NCI-H1105 (cell line): ENCODE measurements at places on chromosomes 1 and 21.
A peak's percentile ranks its signal among the peaks of the same experiment; 100 is the strongest.

DNA sequence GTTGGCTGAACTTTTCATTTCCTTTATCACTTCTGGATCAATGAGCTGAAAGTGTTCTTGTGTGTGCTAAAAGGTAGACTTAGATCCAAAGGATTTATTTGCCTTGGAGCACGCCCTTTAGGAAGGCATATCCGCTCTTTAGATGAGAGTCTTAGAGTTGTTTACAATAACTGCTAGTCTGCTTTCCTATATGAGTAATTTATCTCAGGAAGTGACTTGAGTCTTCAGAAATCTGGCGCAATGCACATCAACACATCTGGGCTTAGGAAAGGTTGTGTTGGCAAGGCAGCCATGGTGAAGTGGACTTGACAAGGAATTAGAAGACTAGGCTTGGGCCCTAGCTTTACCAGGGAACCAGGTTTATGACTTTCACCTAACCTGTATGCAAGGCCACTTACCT lies 204.1 kb upstream of the PTGFR start:
- no peak for DNase-seq

GRCh38 chr1:54398963-54399528 lies 7.1 kb downstream of the SSBP3 start:
- DNase-seq, result no peak

GRCh38 chr1:211811126-211811525 lies 19.4 kb downstream of the LPGAT1 start:
- DNase-seq, result no peak

DNA sequence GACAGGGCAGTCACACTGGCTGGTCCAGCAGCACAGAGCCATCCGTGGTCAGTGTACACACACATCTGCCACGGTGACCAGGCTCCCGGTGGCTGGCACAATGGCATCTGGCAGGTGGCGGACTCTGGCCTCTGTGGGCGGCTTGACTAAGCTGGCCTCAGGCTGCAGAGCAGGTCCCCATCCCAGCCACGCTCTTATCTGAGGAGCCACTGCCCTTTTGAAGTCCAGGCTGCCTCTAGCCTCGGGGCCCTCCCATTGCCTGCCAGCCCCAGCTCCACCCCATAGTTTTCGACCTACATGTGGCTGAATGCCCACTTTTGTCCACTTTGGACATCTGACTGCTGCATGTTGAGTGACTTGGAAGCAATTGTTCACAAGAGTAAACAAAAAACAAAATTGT lies 29.9 kb upstream of the EDN2 start:
- no peak for DNase-seq

DNA sequence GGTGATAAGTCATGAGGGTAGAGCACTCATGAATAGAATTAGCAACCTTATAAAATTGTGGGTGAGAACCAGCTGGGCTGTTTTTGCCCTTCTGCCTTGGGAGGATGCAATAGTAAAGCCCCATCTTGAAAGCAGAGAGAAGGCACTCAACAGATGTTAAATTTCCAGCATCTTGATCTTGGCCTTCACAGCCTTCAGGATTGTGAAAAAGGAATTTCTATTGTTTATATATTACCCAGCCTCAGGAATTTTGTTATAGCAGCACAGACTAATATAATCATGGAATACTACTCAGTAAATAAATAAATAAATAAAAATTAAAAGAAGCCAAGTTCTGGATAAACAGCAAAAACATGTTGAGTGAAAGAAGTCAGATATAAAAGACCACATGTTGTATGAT lies 175.2 kb downstream of the KCNT2 start:
- no peak for DNase-seq

DNA sequence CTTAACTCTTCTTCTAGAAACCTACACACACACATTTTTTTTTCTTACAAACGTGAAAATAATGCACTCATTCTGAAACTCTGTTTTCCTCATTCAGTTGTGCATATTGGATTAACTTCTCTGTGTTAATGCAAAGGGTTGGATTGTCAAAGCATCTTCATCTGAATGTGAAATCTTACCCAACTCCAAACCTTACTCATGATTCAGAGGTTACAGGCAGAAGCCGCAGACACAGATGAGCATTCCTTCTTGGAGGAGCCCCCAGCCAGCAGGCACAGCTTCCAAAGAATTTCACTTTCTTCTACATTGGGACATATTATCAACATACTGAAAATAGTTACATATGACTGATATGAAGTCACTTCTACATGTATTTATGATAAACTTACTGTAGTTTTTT lies 15.7 kb downstream of the PATJ start:
- DNase-seq, result no peak

DNA sequence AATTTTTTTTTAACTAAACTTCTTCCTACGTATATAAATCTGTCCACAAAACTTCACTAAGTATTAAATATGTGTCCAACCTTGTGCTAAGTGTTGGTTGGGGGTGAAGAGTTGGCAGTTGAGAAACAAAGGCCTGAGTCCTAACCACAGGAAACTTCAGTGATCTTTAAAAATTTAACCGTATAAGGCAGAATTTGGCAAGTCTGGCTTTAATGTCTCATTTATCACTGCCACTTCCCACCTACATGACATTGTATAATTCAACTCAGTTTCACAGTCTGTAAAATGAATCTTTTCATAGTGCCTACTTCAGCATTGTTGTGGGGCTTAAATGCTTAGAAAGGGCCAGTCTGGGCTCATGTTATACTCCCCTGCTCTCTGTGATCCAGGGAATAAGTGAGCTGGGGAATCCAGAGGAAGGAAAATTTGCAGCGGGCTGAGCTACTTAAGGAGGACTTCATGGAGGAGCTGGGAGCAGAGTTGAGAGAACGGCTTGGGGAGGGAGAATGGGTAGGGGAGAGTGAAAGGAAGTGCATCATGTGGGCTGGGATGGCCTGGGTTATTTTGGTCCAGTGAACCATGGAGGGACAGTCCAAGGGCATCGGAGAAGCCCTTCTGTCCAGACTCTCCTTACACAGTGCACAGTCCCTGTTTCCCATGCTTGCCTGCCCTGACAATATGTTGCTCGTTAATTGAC lies 14.5 kb downstream of the IFNAR2 start:
- DNase-seq, result no peak

- no peak for DNase-seq
Measured at GRCh38 chr1:200749090-200749489, 10.4 kb downstream of the CAMSAP2 start.

- DNase-seq, result no peak
Measured at GRCh38 chr1:94999456-95000131, 72.7 kb upstream of the CNN3 start.

GRCh38 chr1:36872858-36873257 lies 161.5 kb downstream of the GRIK3 start:
- no peak for DNase-seq

GRCh38 chr1:154497026-154497806 lies 4.8 kb upstream of the TDRD10 start:
- no peak for DNase-seq

DNA sequence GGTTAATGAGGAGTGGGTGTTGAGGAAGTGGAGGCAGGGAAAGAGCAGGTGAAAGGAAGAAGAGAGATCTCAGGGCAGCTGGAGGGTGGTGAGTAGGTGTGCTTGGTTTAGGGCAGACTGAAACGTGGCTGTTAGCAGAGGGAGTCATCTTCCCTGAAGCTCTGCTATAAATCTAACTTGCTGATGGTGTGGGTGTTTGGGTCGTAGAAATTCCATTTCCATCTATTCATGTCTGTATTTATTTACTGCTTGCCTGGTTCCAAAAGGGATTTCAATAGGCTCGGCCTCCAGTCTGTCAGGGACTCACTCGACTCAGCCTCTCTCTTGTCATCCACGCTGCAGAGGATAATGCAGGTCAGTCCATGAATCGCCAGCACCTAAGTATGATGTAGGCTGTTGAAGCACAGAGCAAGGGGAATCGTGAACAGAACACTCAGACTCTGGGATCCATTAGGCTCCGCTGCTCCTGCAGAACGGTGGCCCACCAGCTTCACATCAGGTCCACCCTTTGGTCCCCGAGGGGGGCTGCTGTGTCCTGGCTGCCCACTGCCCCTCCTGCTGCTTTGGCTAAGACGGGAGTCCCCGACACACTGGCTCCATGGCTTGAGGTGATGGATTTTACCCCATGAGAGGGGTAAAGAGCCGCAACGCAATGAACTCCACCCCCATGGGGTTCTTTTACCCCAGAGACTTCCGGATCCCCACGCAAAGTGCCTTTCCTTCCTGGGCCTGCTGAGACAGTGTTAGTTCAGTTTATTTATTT lies 156.2 kb downstream of the RHOU start:
- no peak for DNase-seq

GRCh38 chr1:13707164-13707563 lies 7.2 kb downstream of the PRDM2 start:
- no peak for DNase-seq

GRCh38 chr1:225555821-225556220 lies 97.1 kb downstream of the ENAH start:
- DNase-seq, result no peak

DNA sequence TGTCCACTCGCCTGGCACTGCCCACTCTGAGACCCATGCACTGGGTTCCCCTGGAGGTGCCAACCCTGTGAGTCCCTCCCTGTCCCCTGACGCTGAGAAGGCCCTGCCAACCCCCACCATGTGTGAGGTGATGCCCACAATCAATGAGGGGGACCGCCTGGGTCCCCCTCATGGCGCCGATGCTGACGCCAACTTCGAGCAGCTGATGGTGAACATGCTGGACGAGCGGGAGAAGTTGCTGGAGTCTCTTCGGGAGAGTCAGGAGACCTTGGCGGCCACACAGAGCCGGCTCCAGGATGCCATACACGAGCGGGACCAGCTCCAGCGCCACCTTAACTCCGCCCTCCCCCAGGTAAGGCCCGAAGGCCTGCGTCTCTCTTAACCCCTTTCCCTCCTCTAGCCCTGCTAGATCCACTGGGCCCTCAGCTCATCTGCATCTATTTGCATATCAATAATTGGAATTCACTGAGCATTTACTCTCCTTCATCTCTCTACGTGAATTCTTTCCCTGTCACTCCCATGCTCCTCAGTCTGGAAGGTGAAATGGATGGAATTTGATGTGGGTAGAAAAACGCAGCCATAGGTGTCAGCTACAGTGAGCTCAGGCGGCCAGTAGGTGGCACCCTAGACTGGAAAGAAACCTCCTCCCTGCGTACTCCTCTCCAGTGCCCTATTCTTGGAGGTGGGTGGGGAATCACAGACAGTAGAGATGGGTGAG lies 12.8 kb downstream of the PPFIA4 start:
- DNase-seq, result peak; percentile 56

DNA sequence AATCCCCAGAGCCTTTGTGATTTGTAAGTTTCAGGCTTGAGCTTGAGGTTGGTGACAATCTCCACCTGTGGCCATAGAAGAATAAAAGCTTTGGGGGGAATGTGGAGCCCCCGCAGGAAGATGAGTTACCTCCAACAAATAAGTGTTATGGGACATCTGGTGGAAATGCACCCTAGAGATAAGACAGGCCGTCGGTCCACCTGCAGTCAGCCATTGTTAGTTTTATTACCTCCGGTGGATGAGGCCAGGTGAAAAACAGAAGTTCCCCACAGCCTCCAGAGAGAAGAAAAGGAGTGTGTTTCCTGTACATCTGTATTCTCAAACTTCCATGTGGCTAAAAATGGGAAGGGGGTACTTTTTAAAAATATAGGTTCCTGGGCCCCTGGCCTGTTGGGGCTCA lies 137.4 kb downstream of the KAZN start:
- DNase-seq, result peak; percentile 16

DNA sequence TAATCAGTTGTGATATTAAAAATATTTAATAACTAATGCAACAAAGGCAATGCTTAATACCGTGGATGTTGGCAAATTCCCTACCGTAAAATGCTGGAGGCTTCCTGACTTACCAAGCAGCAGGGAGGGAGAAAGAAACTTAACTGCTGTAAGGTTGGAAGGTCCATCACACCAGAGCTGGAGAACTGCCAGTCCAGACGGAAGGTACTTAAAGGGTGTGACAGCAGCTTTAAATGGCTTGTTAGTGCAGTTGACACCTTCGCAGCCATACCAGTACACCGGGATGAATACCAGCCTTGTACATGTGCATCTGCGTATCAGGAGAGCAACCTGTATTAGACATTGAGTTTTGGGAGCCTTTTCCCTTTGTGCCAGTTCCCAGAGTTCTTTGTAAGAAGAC lies 269.5 kb upstream of the NCAM2 start:
- peak; percentile 24 for DNase-seq

GRCh38 chr1:42747125-42747524 lies 7.1 kb upstream of the CLDN19 start:
- peak; percentile 41 for DNase-seq

- no peak for DNase-seq
Measured at GRCh38 chr1:209835782-209836298, 8.1 kb downstream of the UTP25 start.

DNA sequence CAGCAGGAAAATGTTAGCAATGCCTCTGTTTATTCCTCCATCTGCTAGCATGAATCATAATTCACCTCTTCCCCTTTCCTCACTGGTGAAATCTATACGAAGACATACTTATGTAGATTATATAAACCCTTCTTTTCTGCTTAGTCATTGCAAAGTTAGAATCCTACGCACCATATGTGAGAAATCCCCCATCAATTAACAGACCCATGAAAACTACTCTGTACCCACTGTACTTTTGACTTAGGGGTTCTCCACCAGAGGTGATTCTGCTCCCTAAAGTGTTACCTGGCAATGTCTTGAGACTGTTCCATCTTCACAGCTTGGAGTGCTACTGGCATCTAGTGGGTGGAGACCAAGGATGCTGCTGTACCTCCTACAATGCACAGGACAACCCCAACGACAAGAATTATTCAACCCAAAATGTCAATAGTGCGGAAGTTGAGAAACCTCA lies 49.6 kb upstream of the KCTD3 start:
- DNase-seq, result peak; percentile 5

- no peak for DNase-seq
Measured at GRCh38 chr1:220011620-220012019, 34.7 kb downstream of the EPRS1 start.

GRCh38 chr1:221272940-221273339 lies 393.7 kb downstream of the HLX start:
- no peak for DNase-seq
